Activated T-helper 1 cell treated with anti-CD3 and anti-CD28 coated beads, Interleukin-12 subunit alpha, Interleukin-12 subunit beta, Interleukin-2, Interleukin-4 antibody, amounts not matched to agents 30 ng/mL and 10 ng/mL and 1 ng/mL, durations not matched to agents 14 hours and 24 hours and 36 hours (primary cell): ENCODE measurements at places on chromosomes 1 and 21. TPM values are rescaled to one million over a fixed set of nuclear protein-coding genes. Genes with fewer than 3 reads are reported as not detected.

Gene SLAMF9
- not detected in 2 replicates for total RNA-seq

Gene C1orf141
- not detected in 2 replicates for total RNA-seq

DNA sequence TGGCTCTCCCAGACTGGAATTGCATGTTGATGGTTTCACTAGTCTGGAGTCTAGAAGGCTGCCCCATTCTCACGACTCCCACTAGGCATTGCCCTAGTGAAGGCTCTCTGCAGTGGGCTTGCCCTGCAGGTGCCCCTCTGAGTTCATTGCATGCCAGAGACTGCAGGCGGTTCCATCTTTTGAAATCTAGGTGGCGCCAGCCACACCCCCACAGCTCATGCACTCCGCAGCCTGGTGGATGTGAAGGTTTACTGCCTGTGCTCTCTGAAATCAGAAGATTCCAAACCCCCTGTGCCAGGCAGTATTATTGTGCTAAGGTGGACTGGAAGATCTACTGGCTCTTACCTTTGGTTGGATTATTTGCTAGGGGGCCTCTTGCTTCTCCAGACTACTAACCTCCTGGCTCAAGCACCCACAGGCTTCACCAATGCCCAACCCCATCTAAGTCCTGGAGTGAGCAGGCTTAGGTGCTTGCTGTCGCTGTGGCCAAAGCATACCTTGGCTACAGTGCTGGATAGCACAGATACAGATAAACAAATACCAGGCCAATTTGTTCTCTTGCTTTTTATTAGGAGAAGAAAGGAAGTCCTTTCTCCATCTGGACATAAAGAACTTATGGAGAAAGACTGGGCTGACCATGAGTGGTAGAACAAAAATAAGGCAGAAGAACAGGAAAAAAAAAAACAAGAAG is 83.5 kb upstream of the SIM2 start:
- peaks cover 2% of the 10 kb centered on the region for H3K27me3 ChIP-seq
- H3K4me3 ChIP-seq = no peak overlapping the region
- H3K4me1 ChIP-seq = no peaks in the 10 kb centered on the region
- no peak for DNase-seq

DNA sequence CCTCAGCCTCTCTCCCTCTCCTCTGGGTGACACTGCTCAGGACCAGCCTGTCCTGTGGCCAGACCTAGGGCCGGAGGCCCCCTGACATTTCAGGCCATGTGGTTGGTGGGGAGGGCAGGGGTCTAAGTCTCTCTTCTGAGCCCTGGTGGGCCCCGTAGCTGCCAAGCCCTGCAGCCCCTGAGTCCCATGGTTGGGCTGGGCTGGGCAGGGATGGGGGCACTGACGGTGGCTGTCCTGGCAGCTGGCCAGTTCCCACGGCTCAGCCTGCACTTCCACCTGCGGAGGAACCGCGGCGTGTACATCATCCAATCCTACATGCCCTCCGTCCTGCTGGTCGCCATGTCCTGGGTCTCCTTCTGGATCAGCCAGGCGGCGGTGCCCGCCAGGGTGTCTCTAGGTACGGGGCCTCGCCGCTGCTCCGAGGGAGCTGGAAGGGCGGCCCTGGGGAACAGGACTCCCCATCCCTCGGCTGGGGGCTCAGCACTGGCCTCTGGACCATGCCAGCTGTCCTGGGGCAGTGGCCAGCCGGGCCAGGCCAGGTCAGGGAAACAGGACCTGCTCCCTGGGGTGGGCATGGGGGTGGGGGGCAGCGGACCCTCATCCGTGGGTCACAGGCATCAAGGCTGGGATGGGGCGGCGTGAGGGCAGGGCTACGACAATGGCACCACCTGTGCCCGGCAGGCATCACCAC is 9.9 kb downstream of the GABRD start:
- no peaks in the 10 kb centered on the region for H3K27me3 ChIP-seq
- DNase-seq = no peak
- H3K36me3 ChIP-seq = no peaks in the 10 kb centered on the region
- no peaks in the 10 kb centered on the region for H3K4me1 ChIP-seq
- H3K27ac ChIP-seq = no peak overlapping the region

Gene CLCA2
- not detected in 2 replicates for total RNA-seq

- no peaks in the 10 kb centered on the region for H3K4me1 ChIP-seq
- no peak for DNase-seq
- peaks cover 1% of the 10 kb centered on the region for H3K27me3 ChIP-seq
Measured at GRCh38 chr1:34086561-34086960, 78.5 kb downstream of the CSMD2 start.

Gene FAM43B
- total RNA-seq = not detected in 2 replicates

Gene TTC22
- total RNA-seq = 2.2 and 2.3 TPM in 2 replicates

Gene MASP2
- 0.15 and 0.57 TPM in 2 replicates for total RNA-seq

DNA sequence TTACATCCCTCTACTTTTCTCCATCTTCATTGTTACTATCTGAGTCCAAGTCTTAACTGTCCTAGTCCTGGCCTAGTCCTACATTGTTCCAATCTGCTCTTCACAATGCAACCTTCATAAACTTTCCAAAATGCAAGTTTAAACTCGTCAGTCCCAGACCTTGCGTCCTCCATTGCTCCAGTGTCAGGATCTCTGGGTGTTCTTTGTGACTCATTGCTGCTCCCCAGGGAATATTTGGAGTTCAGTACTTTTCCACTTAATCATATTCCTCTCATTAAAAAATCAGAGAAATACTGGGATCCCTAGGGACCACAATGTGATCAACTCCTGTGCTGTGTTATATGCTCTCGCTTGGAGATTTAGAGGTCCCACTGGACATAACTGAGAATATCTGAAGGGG is 18.0 kb upstream of the KPRP start:
- no peaks in the 10 kb centered on the region for H3K36me3 ChIP-seq
- no peaks in the 10 kb centered on the region for H3K4me1 ChIP-seq
- H3K4me3 ChIP-seq = no peak overlapping the region
- H3K27me3 ChIP-seq = peaks cover 13% of the 10 kb centered on the region
- no peak for DNase-seq
- no peak overlapping the region for H3K27ac ChIP-seq
